ENCODE measurements at places on chromosomes 12 and 14. TPM values are rescaled to one million over a fixed set of nuclear protein-coding genes. Genes with fewer than 3 reads are reported as not detected.

The ZC2HC1C gene
- total RNA-seq = 3.1 TPM

The CDKN3 gene
- 1.7 TPM for total RNA-seq

The PLEKHD1 gene
- 0.19 TPM for total RNA-seq

The RFLNA gene
- not detected for total RNA-seq

The AHNAK2 gene
- total RNA-seq = 15.7 TPM

- DNase-seq = peak; percentile 78
Observed at GRCh38 chr14:90780519-90780918, 35.7 kb downstream of the TTC7B start.

GRCh38 chr12:20514598-20514997 is 146.3 kb downstream of the PDE3A start:
- no peak for DNase-seq

DNA sequence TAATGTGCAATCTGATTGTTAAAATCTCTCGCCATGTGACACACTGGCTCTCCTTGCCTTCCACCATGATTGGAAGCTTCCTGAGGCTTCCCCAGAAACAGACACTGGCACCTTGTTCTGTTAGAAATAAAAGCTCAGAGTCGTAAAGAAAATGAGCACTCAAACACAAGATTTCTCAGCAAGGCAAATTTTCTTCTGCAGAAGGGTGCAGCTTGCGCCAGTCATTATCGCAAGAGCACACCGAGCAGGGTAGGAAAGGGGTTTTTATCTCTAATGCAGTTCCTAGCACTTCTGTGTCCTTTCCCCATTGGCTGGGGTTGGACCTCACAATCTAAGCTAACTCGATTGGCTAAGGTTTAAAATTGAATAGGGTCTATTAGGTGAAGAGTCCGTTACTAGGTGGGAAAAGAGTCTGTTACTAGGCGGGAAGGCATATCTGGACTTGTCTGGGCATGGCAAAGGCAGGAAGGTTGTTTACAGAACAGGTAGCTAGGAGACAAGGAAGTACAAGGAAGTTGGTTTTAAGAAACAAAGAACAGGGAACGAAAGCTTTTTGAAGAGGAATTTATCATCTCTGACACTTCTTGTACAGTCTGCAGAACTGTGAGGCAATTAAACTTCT is 62.6 kb upstream of the BICD1 start:
- DNase-seq = peak; percentile 11

- no peak for DNase-seq
Observed at GRCh38 chr12:11836282-11837151, 187.0 kb downstream of the ETV6 start.

DNA sequence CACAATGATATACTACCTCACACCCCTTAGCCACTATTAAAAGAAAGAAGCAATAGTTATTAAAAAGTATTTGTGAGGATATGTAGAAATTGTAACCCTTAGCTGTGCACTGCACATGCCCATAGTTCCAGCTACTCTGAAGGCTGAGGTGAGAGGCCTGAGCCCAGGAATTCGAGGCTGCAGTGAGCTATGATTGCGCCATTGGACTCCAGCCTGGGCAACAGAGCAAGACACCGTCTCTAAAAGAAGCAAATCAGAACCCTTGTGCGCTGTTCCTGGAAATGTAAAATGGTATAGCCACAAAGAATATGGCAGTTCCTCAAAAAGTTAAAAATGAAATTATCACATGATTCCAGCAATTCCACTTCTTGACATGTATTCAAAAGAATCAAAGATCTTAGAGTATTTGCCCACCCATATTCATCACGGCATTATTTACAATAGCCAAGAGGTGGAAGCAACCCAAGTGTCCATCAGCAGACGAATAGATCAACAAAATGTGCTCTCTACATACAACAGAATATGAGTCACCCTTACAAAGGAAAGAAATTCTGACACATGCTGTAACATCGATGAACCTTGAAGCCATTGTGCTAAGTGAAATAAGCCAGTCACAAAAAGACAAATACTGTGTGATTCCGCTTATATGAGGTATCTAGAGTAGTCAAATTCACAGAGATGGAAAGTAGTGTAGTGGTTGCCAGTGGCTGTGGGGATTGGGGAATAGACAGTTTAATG is 23.7 kb upstream of the YLPM1 start:
- DNase-seq = no peak

- DNase-seq = no peak
Observed at GRCh38 chr12:124387528-124387911, 92.6 kb downstream of the RFLNA start.

DNA sequence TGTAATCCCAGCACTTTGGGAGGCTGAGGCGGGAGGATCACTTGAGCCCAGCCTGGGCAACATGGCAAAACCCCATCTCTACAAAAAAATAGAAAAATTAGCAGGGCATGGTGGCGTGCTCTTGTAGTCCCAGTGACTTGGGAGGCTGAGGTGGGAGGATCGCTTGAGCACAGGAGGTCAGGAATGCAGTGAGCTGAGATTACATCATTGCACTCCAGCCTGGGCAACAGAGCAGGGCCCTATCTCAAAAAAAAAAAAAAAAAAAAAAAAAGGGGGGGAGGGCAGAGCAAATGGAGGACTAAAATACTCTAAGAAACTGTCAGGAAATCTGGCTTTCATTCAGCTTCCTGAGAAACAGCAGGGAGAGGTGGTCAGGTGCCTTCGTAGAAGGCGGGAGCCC is 31.7 kb upstream of the TSPAN9 start:
- DNase-seq = no peak

DNA sequence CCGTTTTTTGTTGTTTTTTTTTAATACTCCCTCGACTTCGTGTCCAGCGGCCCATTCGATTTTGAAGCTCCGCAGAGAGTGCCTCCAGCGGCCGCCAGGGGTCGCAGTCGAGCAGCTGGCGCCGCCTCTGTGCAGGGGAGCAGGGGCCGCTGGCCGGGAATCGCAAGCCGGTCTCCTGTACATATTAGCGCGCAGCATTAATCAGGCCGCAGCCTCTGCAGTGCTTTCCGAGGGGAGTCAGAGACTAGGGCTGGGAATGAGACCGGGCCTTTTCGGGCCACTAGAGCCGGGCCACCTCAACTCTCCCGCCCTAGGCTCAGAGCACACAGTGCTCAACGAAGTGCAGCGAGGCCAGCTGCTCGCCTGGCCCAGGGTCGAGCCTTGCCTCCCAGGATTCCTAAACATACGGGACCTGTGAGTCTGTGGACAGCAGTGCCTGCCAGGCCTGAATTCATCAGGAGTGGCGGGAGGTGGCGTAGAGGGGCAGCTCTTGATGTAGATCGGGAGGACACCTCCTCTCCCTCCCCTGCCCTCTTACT is 81.8 kb downstream of the EMP1 start:
- DNase-seq = peak; percentile 95

DNA sequence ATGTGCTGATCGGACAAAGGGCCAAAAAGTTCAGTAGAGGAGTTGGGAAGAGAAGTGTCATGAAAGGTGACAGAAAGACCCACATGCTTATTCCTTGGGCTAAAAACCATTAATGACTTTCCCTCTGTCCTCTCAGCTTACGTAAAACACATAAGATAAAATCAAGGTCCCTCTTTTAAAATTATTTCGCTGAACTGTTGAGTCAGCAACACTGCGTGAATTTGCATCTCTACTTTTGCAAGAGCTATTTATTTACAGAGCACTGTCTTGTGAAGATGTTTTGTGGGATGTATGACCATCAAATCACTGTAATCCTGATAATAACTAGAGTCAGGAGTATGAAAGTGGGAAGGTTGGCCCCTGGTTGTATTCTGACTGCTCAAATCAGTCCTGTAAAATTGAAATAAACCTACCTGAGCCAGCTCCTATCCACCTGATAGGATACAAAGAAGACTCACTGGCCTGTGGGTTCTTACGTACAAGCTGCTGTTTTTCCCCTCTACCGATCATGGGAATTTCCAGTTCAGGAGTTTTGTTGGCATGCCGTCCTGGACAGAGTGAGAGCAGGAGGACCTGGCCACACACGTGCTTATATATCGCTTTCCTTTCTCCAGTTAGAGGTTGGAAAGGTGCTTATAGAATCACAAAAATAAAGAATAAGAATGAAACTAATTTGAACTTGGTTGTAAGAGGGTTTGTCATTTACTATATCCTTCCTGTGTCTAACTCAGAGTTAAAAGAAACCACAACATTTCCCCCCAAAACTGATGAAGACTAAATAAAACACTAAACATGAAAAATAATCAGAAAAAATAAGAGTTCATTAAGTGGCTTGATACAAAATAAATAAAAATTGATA is 42.9 kb downstream of the IFNG-AS1 start:
- no peak for DNase-seq

GRCh38 chr12:38884666-38885065 is 20.7 kb downstream of the CPNE8 start:
- no peak for DNase-seq

DNA sequence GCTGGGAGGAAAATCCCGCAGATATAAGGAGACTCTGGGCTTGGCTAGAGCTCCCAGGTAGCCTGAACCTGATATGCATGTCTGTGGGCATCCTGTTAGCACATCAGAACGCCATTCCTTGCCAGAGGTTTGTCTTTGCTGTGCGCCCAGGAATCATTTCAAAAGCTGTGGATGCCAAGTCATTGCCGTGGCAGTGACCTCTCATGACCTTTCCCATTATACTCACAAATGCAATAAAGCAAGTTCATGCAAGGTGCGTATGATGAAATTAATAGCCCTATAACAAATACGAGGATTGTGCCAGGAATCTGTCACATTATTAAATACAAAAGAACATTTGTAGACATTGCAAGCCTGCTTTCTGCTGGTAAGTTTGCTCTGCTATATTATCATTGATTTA is 229.1 kb upstream of the PELI2 start:
- DNase-seq = no peak

DNA sequence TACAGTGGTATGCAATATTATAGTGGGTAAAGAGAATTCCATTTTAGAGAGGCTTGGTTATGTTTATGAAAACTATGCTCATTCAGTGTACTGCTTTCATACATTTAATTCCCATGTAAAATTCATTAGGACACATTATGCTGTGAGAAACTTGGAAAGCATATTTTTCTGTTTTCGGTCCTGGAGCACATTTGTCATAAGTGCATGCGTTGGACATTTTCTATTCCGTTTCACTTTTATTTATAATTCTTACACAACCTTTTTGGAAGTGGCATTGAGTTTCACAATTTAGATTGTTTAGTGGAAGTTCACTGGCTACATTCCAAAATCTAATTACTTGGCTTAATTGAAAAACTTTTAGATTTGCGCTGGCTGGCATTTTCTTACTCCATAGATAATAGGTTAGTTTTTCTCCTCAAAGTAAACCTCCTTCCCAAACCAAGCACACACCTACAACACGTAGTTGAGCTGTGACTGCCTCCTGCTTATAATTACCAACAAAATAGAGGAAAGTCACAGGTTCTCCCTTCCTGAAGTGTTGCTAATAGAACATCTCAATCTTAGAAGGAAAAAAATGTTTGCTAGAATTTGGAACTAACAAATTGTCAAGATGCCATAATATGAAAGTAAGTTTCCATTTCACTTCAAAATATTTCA is 938.5 kb downstream of the TRHDE start:
- no peak for DNase-seq

GRCh38 chr12:80857311-80857710 is 80.4 kb downstream of the LIN7A start:
- no peak for DNase-seq

- DNase-seq = no peak
Observed at GRCh38 chr14:104087981-104088850, 2.7 kb downstream of the ASPG start.

DNA sequence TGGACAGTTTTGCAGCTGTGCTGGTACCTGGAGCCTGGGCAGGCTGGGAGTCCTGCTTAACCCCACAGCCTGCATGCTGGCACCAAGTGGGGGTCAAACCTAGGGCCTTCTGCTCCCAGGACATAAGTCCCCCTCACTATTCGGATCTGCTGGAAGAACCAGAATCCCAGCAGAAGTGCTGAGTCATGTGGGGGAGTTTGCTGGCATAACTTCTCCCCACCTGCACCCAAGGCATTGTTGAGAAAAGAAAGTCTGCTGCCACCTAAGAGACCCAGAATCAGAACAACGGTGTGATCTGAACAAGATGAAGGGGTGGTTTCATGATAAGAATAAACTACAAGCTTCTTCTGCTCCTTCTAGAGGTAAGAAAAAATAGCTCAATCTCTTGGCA is 102.7 kb downstream of the RBM19 start:
- no peak for DNase-seq

GRCh38 chr14:87810711-87811110 is 182.3 kb downstream of the GALC start:
- DNase-seq = no peak

DNA sequence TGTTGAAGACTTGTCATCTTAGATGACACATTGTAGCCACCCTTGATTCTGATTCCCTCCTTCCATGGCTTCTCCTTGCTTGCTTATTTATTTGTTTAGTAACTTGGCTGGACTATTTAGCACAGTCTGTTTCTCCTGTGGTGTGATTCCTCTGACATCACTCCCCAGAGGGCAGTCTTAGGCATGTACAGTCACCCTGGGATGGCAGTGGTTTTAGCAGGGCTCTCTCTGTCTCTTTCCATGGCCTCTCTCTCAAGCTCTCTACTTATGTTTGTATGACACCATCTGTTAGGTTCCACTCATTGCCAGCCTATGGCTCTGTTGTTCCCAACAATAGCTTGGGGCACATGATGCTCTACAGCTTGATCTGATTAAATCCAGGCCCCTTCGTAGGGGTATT is 158.3 kb downstream of the ADGRD1 start:
- DNase-seq = no peak

GRCh38 chr14:89425931-89426330 is 8.9 kb upstream of the FOXN3 start:
- DNase-seq = peak; percentile 53

GRCh38 chr12:122849352-122850047 is 14.2 kb downstream of the HIP1R start:
- no peak for DNase-seq

- no peak for DNase-seq
Observed at GRCh38 chr12:27861428-27862167, 81.6 kb upstream of the MANSC4 start.

GRCh38 chr12:94173660-94174265 is 25.4 kb downstream of the PLXNC1 start:
- DNase-seq = no peak

- DNase-seq = no peak
Observed at GRCh38 chr12:93006471-93007208, 77.5 kb upstream of the EEA1 start.

DNA sequence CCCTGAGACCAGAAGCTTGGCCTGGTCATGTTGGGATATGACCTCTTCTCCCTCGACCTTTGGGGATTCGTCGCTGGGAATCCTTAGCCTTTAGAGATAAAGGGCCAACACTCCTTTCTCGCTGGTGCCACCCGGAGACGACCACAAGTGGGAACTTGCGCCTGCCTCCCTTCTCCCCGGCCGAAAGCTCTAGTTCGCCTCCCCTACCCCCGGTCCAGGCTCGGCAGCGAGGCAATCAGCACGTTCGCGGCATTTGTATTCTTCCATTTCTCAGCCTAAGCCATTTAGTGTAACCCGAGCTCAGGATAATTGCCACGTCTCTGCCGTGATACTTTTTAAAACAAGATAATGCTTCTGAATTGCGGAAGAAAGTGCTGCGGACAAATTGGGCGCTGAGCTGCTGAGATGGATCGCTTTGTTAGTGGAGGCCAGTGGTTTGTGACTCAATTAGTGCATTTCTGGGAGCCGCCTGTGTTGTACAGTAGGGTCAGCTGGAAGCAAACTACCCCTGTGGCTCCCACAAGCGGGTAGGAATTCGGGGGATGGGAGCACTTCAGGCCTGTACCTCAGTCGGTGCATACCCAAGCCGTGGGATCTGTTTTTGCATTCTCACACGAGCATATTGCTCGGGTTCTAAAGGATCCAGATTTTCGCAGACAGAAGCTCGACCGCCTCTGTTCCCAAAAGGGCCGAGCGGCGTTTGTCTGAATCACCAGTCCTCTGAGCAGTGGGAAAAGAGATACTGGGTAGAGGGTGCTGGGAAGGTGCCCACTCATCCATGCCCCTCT is 6.8 kb upstream of the SIX1 start:
- no peak for DNase-seq

GRCh38 chr14:32567543-32568384 is 238.7 kb downstream of the AKAP6 start:
- no peak for DNase-seq

Data from mesenteric fat pad (tissue), 1 donor.